ENCODE measurements at places on chromosomes 12 and 14. TPM values are rescaled to one million over a fixed set of nuclear protein-coding genes. Genes with fewer than 3 reads are reported as not detected.

DNA sequence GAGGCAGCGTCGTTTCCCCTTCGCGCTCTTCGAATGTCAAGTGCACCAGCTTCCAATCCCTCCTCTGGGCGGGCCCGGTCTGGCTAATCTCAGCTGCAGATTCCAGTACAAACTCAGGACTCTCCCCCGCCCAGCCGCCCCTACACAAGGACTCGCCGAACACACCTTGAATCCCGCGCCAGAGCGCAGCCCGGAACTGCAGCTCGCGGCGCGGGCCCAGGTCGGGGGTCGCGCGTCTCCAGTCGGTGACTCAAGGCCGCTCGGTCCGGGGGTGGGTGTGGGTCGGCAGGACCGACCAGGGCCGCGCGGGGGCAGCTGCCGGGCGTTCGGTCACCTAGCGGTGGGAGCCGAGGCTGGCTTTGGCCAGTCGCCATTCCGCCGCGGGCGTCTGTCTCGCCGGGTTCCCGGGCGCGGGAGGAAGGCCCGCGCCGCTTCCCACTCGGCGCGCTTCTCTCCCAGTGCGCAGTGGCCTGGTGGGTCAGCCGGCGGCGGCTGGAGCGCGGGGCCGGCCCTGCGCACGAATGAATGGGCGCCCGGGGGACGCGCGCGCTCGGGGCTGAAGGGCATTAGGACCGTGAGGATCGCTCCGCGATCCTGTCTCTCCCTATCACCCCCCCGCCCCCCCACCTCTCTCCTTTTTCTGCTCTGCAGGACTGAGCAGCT lies at the start of gene GALNT16:
TSS of gene GALNT16 (plus strand) at position 632 of the 663 bp plus-strand sequence. CDS start 133 bp downstream, outside the sequence.
- no peak for DNase-seq

GRCh38 chr14:98341211-98341610 lies 930.8 kb downstream of the BCL11B start:
- no peak for DNase-seq

SSTR1 gene
- 0.36 TPM for total RNA-seq

DLK1 gene
- total RNA-seq: not detected

All from lower leg skin (tissue), 4 donors.